ENCODE measurements at places on chromosomes 5 and 9. TPM values are rescaled to one million over a fixed set of nuclear protein-coding genes. Genes with fewer than 3 reads are reported as not detected.
A peak's percentile ranks its signal among the peaks of the same experiment; 100 is the strongest.

- H3K27ac ChIP-seq = no peak overlapping the region
- H3K36me3 ChIP-seq = no peaks in the 10 kb centered on the region
- no peaks in the 10 kb centered on the region for H3K27me3 ChIP-seq
- H3K4me1 ChIP-seq = no peaks in the 10 kb centered on the region
Measured at GRCh38 chr5:172523146-172523745, 68.9 kb upstream of the SH3PXD2B start.

- H3K27ac ChIP-seq = no peak overlapping the region
- no peak for DNase-seq
- no peaks in the 10 kb centered on the region for H3K4me1 ChIP-seq
- H3K27me3 ChIP-seq = no peaks in the 10 kb centered on the region
- no peak overlapping the region for H3K4me3 ChIP-seq
- H3K36me3 ChIP-seq = no peaks in the 10 kb centered on the region
Measured at GRCh38 chr5:43852279-43852678, 249.3 kb downstream of the NNT start.

SLC34A1 gene
- total RNA-seq = 0.29 TPM

IL17B gene
- total RNA-seq = not detected

OBP2B gene
- not detected for total RNA-seq

GRCh38 chr5:172800088-172800551 lies 29.1 kb upstream of the DUSP1 start:
- no peak overlapping the region for H3K4me3 ChIP-seq
- H3K36me3 ChIP-seq = no peaks in the 10 kb centered on the region

GMCL2 gene
- not detected for total RNA-seq

SARDH gene
- total RNA-seq = 24.1 TPM

DNA sequence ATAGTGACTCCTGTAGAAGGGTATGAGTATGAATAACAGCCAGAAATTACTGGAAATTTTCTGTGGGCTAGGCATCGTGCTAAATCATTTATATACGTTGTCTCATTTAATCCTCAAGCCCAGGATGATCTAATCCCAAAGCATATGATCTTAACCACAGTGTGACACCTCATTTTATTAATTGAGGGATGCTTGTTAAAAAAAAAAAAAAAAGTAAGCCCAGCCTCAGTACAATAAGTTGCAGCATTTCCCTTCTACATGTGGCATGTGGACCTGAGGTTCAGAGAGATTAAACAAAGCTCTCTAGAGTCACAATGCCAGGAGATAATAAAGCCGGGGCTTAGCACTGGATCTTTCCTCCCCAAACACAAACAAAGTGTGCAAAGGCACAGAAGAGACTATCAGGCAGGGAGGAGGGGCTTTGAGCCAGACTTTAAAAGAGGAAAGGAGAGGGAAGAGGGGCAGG lies 49.5 kb downstream of the KLF4 start:
- no peaks in the 10 kb centered on the region for H3K36me3 ChIP-seq
- H3K27me3 ChIP-seq = no peaks in the 10 kb centered on the region
- H3K27ac ChIP-seq = no peak overlapping the region
- DNase-seq = no peak

PDLIM4 gene
- total RNA-seq = not detected

ANKRD34B gene
- not detected for total RNA-seq

DNA sequence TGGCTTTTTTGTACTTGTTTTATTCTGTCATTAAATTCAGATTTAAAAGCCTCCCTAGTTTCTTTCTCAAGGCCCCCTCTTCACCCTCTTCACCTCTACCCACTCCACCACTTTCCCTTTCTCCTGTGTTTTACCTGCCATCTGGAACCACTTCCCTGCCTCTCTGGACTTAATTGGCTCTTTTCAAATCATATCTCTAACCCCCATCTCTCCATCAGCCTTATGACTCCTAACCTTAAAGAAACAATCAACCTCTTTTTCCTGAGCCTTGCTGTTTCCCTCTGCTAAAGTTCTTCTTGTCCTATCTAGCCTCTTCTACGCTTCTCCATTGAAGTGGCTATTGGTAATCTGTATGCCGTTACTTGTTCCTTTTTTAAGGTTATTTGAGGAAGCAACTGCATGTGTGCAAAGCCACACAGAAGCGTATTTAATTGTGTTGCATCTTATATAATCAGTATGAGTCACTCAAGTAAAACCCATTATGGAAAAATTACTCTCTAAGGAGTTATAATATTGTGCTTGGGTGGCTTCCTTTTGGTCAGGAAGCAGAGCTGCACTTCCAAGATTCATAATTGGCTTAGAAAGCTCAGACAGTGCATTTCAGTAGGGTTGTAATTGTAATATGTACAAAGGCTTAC lies 653.6 kb upstream of the ITGA1 start:
- no peak overlapping the region for H3K27ac ChIP-seq
- no peaks in the 10 kb centered on the region for H3K36me3 ChIP-seq
- DNase-seq = no peak
- H3K4me1 ChIP-seq = no peaks in the 10 kb centered on the region

DNA sequence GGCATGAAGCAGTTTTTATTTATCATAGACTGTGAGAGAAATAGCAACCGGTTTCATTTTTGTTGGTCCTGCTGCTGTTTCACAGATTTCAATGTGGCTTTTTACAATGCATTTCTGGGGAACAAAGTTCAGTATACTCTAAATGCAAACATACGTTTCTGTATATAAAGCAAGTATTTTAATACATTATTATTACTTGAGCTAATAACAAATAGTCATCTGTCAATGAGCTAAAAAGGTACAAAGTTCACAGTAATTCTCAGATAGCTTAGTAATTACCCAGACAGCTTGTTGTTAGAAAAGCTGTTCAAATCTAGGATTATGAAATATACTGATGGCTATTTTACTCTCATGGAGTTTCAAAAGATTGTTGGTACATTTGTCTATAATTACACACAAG lies 50.8 kb downstream of the PBX3 start:
- H3K36me3 ChIP-seq = no peaks in the 10 kb centered on the region
- H3K4me3 ChIP-seq = no peak overlapping the region
- DNase-seq = no peak
- H3K4me1 ChIP-seq = no peaks in the 10 kb centered on the region
- H3K27ac ChIP-seq = no peak overlapping the region

SOHLH1 gene
- total RNA-seq = not detected

CDH9 gene
- total RNA-seq = not detected

GRCh38 chr9:27632254-27632653 lies 59.0 kb upstream of the C9orf72 start:
- H3K27me3 ChIP-seq = peaks cover 4% of the 10 kb centered on the region
- no peak overlapping the region for H3K4me3 ChIP-seq
- no peaks in the 10 kb centered on the region for H3K36me3 ChIP-seq
- DNase-seq = no peak
- no peaks in the 10 kb centered on the region for H3K4me1 ChIP-seq

GRCh38 chr9:33202552-33203201 lies 35.5 kb upstream of the B4GALT1 start:
- H3K36me3 ChIP-seq = no peaks in the 10 kb centered on the region
- H3K27ac ChIP-seq = no peak overlapping the region
- DNase-seq = no peak
- H3K27me3 ChIP-seq = no peaks in the 10 kb centered on the region
- no peak overlapping the region for H3K4me3 ChIP-seq

- no peaks in the 10 kb centered on the region for H3K27me3 ChIP-seq
- no peak overlapping the region for H3K27ac ChIP-seq
- no peak for DNase-seq
- H3K36me3 ChIP-seq = peaks cover 31% of the 10 kb centered on the region
- H3K4me1 ChIP-seq = no peaks in the 10 kb centered on the region
Measured at GRCh38 chr5:172906436-172906835, 52.8 kb upstream of the RPL26L1 start.

- no peak overlapping the region for H3K27ac ChIP-seq
- no peaks in the 10 kb centered on the region for H3K27me3 ChIP-seq
- no peaks in the 10 kb centered on the region for H3K36me3 ChIP-seq
- H3K4me3 ChIP-seq = no peak overlapping the region
- no peaks in the 10 kb centered on the region for H3K4me1 ChIP-seq
- DNase-seq = no peak
Measured at GRCh38 chr5:78545406-78545805, 103.2 kb downstream of the LHFPL2 start.

AGXT2 gene
- total RNA-seq = not detected

- no peak overlapping the region for H3K27ac ChIP-seq
- no peaks in the 10 kb centered on the region for H3K27me3 ChIP-seq
- no peak for DNase-seq
- H3K4me3 ChIP-seq = no peak overlapping the region
- no peaks in the 10 kb centered on the region for H3K36me3 ChIP-seq
- H3K4me1 ChIP-seq = no peaks in the 10 kb centered on the region
Measured at GRCh38 chr9:99896119-99896518, 10.3 kb upstream of the STX17 start.

GRCh38 chr5:39083968-39084367 lies 9.8 kb upstream of the RICTOR start:
- H3K4me3 ChIP-seq = no peak overlapping the region
- H3K36me3 ChIP-seq = no peaks in the 10 kb centered on the region
- DNase-seq = no peak

SNCAIP gene
- total RNA-seq = not detected

DNA sequence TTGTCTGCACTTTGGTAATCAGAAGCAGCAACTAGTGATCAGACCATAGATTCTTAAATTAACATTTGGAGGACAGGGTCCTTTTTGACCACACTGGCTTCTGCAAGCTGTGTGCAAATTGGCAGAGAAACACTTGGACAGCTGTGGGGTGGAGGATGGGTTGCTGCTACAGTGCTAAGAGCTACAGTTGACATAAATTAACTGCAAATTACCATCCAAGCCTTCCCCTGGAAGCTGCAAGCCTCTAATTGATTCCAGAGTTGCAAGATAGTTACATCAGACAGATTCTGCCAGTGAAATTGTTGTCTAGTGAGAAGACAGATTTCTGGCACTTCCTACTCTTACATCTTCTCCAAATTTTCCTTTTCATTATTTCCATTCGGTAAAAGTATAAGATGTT lies 517.7 kb downstream of the DIRAS2 start:
- no peak for DNase-seq
- H3K36me3 ChIP-seq = no peaks in the 10 kb centered on the region
- no peak overlapping the region for H3K4me3 ChIP-seq
- no peaks in the 10 kb centered on the region for H3K4me1 ChIP-seq
- no peak overlapping the region for H3K27ac ChIP-seq

DNA sequence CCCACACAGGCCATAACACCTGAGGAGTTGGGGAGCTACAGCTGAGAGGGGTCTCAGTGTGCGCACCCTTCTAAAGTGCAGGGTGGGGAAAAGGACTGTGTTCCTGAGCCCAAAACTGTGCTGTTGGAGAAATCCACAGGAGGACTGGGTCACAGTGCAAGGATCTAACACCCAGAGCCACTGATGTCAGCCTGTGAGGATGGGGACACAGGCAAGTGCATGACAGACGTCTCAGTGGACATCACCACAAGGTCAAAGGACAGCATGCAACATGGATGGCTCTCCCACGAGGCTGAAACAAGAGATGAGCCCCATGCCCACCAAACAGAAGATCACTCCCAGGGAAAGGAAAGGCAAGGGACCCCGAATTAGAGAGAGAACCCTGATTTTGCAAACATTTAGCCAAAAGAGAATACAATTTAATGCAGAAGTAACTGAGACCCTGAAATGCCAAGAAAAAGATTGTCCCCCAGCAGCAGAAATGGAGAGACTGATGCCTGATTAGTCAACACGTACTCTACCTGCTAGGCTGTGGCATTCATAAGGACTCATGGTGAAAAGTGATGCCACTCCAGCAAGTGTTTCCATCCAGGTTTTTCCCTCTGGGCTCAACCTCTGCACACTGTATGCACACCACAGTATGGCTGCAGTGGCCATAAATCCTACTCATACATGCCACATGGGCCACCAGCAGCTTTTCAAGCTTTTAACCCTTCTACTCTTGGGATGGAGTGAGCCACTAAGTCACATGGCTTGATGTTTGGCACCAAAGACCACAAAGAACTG lies 14.2 kb downstream of the KLF9 start:
- H3K4me1 ChIP-seq = peaks cover 63% of the 10 kb centered on the region
- no peaks in the 10 kb centered on the region for H3K36me3 ChIP-seq
- no peaks in the 10 kb centered on the region for H3K27me3 ChIP-seq
- H3K4me3 ChIP-seq = no peak overlapping the region
- peak overlapping the region; percentile 50 for H3K27ac ChIP-seq
- no peak for DNase-seq

MRPS30 gene
- total RNA-seq = 31.1 TPM

DNA sequence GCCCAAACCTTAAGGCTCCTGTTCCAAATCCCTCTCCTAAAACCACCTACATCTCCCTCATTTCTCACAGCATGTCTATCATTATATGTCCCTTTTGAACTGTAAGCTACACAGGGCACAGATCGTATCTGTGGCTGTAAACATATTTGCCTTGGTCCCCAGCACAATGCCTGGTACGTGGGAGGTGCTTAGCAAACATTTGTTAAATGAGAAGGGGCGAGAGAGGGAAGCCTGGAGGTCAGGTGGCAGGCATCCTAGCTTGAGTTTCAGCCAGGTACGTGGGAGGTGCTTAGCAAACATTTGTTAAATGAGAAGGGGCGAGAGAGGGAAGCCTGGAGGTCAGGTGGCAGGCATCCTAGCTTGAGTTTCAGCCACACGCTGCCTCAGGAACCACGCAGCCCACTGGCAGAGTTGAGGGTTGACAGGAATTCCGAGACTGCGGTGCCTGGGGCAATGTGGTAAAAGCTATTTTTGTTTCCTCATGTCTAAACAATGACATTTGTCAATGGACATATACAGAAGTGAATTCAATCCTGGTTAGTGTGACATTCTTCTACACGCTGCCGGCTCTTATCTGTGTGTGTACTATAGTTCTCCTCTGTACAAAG lies 113.6 kb downstream of the EFNA5 start:
- no peak overlapping the region for H3K27ac ChIP-seq
- no peaks in the 10 kb centered on the region for H3K4me1 ChIP-seq
- H3K36me3 ChIP-seq = no peaks in the 10 kb centered on the region
- DNase-seq = no peak
- no peaks in the 10 kb centered on the region for H3K27me3 ChIP-seq

ACTBL2 gene
- total RNA-seq = not detected

GRCh38 chr9:106707738-106708474 lies 155.1 kb upstream of the ZNF462 start:
- no peak for DNase-seq
- H3K4me1 ChIP-seq = no peaks in the 10 kb centered on the region
- H3K36me3 ChIP-seq = no peaks in the 10 kb centered on the region
- no peak overlapping the region for H3K4me3 ChIP-seq
- H3K27me3 ChIP-seq = no peaks in the 10 kb centered on the region

PDE8B gene
- total RNA-seq = not detected

DNA sequence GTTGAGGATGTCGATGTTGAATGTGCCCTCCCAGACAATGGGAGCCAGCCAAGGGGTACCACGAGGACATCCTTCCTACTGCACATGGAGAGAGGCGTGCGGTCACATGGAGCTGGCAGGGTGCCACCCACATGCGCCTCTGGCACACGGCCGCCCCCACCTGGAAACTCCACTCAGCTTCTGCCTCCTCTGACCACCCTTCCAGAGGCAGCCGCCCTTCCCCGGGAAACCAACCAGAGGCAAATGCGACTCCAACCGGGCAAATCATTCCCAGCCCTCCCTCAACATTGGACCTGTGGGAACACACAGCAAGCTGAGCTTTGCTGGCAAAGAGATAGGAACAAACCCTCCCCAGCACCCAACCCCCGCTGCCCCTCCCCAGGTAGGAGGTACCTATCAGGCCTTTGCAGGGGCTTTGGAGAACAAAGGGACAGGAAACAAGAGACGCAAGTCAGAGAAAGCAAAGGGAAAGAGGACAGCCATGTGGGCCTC lies 17.5 kb downstream of the ABO start:
- H3K4me3 ChIP-seq = no peak overlapping the region
- DNase-seq = no peak
- no peaks in the 10 kb centered on the region for H3K36me3 ChIP-seq
- no peaks in the 10 kb centered on the region for H3K4me1 ChIP-seq
- H3K27ac ChIP-seq = no peak overlapping the region

All from naive thymus-derived CD4-positive, alpha-beta T cell (primary cell).